ENCODE measurements at places on chromosomes 7 and 10. TPM values are rescaled to one million over a fixed set of nuclear protein-coding genes. Genes with fewer than 3 reads are reported as not detected.

- no peak for DNase-seq
These were observed 121.8 kb downstream of the CAMK1D start for GRCh38 chr10:12471135-12471534.

DNA sequence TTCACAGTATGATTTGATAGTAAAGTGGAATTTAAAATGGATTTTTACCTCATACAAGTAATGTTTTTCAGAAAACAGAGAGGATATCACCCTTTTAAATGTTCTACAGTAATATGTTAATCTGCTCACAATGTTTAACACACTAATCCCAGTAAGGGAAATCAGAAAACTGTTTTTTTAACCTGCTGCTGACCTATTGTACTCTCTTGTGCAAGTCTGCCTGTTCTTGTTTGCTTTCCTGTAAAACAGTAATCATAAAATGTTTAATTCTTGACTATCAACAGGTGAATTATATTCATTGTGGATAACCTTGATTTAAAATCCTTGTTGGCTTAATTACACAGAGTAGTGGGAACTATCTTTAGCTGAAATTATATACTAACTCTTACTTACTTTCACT is 126.4 kb downstream of the GNAT3 start:
- DNase-seq, result no peak

The CABCOCO1 gene
- 0.19 TPM for polyA plus RNA-seq

DNA sequence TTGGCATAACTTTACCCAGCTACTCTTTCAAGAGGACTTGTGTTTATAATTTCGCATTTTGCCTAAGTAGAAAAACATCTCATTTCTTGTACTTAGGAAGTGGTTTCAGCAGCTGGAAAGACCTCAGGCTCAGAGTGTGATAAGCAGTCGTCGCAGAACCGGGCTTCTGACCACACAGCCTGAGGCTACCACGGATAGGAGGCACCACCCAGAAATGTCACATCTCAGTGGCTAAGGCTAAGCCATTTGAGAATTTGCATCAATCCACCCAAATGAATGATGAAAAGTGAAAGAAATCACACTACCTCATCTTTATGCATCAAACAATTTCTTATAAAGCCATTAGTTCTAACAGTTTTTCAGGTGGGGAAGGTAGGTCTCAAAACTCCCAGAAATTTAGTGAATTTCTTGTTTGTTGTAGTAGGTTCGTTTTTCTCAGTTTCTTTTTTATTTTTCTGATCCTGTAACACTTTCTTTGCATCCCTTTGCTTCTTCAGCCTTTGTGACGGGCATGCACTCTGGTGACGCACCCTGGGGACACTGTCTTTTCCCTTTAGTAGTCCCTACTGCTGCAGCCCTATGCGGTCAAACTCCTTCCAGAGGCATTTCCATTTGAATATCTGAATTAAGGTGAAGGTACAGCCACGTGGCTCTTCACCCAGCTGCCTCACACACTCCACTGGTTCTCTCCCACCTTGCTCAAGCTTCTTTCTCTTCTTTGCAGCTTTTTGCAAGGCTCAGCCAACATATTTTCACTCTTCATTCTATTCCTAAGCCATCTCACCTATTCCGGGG is 68.5 kb downstream of the MAP3K8 start:
- no peak for DNase-seq

DNA sequence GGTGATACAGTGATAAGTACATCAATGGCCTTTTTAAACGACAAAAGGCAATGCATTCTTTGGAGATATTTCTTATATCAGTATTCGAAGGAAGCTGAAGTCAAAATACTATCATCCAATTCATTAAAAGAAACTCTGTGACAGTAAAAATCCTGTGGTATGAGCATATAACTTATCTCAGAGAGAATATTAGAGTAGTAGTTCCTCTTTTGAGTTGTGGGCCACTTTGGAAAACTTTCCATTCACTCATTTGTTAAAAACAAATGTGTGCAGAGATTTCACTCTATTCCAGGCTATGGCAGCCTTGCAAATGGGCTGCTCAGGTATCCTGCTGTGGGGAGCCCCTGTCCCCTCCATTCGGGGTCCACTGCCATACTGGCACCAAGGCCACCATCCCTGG is 55.3 kb upstream of the ZNF438 start:
- no peak for DNase-seq

DNA sequence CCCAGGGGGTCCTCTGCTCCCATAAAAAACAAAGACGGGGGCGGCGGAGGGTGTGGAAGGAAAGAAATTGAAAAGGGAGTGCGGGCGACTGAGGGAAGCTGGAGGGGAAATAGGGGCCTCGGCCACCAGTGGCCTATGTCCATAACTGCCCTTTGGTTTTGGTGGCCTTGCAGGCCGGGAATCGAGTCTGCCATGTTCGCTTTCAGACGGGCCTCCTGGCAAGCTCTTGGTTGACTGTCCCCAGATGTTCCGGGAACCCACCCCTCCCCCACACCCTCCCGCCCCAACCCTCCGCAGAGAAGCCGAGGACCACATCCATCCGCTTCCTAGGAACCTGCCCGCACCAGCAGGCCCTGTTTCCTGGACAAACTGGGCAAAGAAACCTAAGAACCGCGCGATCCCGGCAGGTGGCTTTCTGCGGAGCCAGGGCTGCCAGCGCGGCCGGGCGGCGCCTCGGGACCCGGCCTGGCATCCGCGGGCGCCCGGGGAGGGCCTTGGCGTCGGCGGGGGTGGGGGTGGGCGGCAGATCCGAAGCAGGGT is 20.0 kb upstream of the GATA3 start:
- no peak for DNase-seq

DNA sequence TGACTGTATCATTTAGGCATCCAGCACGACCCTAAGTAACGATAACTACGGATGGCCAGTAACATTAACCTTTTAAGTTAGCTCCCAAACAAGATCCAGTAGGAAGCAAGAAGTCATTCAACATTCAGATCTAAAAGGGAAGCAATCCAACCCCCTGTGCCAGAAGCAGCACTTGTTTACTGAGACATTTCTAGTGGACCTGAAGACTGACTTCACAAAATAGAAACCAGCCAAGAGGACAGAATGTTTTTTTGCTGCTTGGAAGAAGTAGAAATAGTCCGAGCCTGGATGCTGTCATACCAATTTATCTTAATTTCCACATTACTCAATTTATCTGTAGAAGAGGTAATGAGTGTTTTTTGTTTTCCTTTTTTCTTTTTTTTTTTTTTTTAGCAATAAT is 88.0 kb upstream of the CTTNBP2 start:
- DNase-seq, result no peak

GRCh38 chr10:29438271-29438670 is 149.4 kb downstream of the LYZL1 start:
- no peak for DNase-seq

DNA sequence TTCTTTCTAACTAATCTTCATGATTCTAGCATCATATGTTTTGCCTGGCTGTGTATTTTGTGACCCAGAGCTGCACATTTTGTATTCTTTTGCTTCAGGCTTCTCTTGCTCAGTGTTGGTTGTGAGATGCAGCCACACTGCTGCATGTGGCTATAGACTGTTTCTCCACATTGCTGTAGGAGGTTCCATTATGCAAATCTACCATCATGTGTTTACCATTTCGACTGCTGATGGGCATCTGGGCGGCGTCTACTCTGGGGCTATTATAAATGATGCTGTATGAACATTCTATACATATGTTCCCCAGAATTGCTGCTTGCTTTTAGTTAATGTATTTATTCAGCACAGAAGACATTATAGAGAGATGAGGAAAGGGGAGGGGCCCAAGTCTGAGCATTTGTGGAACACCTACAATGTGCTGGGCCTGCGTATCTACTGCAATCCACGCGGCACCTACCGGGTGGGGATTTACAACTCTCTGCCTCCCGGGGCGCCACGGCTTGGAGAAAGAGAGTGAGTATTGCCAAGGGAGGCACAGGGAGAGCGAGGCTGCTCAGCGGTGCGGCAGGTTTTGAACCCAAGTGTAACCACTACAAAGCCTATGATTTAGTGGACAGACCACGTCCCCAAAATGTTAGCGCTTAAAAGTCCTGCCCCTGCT is 172.5 kb downstream of the PRKAG2 start:
- no peak for DNase-seq

DNA sequence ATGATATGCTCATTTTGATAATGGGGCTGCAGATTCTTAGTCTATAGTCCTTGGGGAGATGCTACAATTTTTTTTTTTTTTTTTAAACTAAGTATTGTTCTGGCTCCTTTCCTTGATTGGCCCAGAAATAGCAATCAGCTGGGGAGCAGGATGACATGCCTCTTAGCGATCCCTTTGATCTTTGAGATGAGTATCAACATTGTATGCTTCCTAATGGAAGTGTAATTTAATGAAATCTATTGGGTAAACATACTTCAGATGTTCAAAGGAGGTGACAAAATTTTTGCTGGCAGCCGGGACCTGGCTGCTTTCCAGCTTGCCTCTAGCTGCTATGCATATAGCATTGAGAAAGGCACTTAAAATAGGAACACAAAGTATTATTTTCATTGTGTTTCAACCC is 43.5 kb downstream of the VTI1A start:
- DNase-seq, result no peak

The TMEM270 gene
- polyA plus RNA-seq, result not detected
